ENCODE measurements at places on chromosomes 4 and X.

DNA sequence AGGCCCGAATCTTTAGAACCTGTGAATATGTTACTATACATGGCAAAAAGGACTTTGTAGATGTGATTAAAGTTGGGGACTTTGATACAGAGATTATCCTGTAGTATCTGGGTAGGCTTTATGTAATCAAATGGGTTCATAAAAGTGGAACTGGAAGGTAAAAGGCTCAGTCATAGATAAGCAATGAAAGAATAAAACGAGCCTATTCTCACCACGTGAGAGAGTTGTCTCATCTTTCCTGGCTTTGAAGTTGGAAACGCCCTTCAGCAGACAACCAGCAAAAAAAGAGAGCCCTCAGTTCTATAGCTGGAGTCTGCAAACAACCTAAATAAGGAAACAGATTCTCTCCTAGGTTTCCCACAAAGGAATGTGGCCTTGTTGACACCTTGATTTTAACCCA is 805.8 kb upstream of the DIAPH2 start:
- H3K4me1 ChIP-seq: no peaks in the 10 kb centered on the region
- H3K27me3 ChIP-seq: no peaks in the 10 kb centered on the region
- no peak overlapping the region for H3K4me3 ChIP-seq
- H3K36me3 ChIP-seq: no peaks in the 10 kb centered on the region

GRCh38 chrX:153561337-153561736 is 37.6 kb downstream of the CCNQ start:
- H3K27me3 ChIP-seq: peaks cover 4% of the 10 kb centered on the region
- H3K27ac ChIP-seq: no peak overlapping the region
- no peak overlapping the region for H3K4me3 ChIP-seq

GRCh38 chrX:39693298-39693697 is 404.5 kb downstream of the BCOR start:
- no peaks in the 10 kb centered on the region for H3K36me3 ChIP-seq
- H3K4me3 ChIP-seq: no peak overlapping the region
- DNase-seq: no peak
- H3K27ac ChIP-seq: no peak overlapping the region
- peaks cover 15% of the 10 kb centered on the region for H3K4me1 ChIP-seq

GRCh38 chr4:76679691-76680090 is 218.3 kb downstream of the SOWAHB start:
- no peak overlapping the region for H3K4me3 ChIP-seq
- peak; percentile 43 for DNase-seq
- H3K4me1 ChIP-seq: no peaks in the 10 kb centered on the region
- H3K27me3 ChIP-seq: no peaks in the 10 kb centered on the region
- no peaks in the 10 kb centered on the region for H3K36me3 ChIP-seq

DNA sequence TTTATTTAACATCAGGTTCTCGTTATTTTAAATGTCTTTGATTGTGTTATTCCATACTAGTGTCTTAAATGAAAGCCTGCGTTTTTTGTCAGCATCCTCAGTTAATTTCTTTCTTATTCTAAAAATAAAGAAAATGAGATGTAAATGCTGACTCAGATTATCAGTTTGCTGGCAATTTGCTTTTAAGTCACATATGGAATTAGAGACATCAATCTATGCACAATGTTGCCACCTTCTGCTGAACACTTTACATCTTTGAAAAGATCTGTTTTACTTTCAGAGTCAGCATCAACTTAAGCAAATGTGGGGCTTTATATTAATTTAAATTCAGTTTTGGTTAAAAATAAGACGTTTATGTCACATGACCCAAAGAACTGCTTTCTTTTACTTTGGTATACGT is 99.2 kb downstream of the ADGRL3 start:
- no peak for DNase-seq
- no peaks in the 10 kb centered on the region for H3K4me1 ChIP-seq
- H3K4me3 ChIP-seq: no peak overlapping the region
- H3K27ac ChIP-seq: no peak overlapping the region
- no peaks in the 10 kb centered on the region for H3K27me3 ChIP-seq

GRCh38 chrX:12360986-12361598 is 222.8 kb downstream of the FRMPD4 start:
- no peak overlapping the region for H3K4me3 ChIP-seq
- DNase-seq: no peak
- no peak overlapping the region for H3K27ac ChIP-seq
- H3K27me3 ChIP-seq: no peaks in the 10 kb centered on the region

DNA sequence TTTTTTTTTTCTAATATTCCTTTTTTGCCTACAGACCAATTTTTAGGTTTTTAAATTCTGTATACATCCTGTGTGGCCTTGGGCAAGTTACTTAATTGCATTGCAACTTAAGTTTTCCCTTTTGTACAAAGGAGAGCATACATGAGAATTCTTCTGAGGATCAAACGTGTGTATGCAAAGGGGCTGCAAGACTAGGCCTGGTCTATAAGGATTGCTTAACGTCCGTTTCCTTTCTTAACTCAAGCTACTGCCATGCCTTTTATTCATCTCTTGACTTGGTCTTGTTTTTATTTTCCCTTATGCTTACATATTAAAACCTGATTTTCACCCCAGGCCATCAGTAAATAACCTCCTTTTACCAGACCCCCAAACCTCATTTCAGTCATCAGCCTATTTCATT is 13.6 kb downstream of the RBPJ start:
- no peak for DNase-seq
- no peaks in the 10 kb centered on the region for H3K36me3 ChIP-seq
- H3K27me3 ChIP-seq: no peaks in the 10 kb centered on the region
- no peak overlapping the region for H3K27ac ChIP-seq

DNA sequence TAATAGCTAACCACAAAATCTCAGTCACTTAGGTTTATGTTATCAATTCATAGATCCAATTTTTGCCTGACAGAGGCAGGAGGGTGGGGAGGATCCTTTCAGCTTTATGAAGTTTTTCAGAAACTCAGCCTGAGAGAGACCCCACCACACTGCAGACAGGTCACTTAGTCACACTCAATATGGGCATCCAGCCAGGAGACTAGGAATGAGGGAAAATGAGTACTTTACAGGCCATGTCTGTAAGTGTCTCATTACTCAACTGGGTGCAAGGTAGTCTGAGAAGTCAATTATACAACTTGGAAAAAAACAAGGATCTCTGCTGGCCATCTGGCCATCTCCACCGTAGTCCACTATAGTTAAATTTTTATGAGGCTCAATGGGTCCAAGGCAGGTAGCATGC is 365.9 kb downstream of the INPP4B start:
- H3K27ac ChIP-seq: no peak overlapping the region
- no peak for DNase-seq
- no peaks in the 10 kb centered on the region for H3K4me1 ChIP-seq
- no peaks in the 10 kb centered on the region for H3K36me3 ChIP-seq
- H3K27me3 ChIP-seq: no peaks in the 10 kb centered on the region

GRCh38 chr4:155085843-155086530 is 122.4 kb upstream of the NPY2R start:
- H3K4me1 ChIP-seq: no peaks in the 10 kb centered on the region
- no peak overlapping the region for H3K27ac ChIP-seq
- no peak overlapping the region for H3K4me3 ChIP-seq

DNA sequence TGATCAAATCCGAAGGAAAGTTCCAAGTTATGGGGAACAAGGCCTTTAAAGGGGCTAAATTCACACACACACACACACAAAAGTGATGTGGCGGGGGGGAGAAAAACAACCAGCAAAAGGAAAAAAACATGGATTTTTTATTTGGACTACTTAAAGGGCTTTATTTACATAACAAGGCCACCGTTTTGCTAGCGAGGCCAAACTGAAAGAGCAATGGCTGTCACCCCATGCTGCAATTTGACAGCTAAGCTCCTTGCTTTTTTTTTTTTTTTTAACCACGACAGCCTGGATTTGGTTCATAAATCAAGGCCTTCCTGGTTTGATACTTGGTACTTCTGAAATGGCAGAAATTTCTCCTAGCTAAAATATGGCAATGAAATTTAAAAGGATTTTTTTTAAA is 99.6 kb upstream of the PTCHD1 start:
- H3K36me3 ChIP-seq: no peaks in the 10 kb centered on the region
- no peak overlapping the region for H3K4me3 ChIP-seq
- H3K4me1 ChIP-seq: no peaks in the 10 kb centered on the region
- H3K27me3 ChIP-seq: no peaks in the 10 kb centered on the region

DNA sequence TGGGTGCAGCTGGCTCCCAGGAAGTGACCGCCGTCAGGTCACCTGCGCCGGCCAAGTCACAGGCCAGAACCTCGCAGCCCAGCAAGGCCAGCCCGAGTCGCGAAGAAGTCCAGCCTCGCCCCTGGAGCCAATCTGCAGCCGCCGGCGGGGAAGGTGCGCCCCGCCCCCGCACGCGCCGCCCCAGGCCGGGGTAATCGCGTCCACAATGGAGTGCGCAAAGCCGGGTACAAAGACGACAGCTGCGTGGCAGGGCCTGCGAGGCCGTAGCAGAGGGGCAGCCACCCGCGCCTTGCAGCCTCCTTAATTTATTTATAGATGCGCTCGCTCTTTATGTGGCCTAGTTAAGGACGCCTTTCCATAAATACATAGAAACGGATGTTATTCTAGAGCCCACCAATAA is 139.4 kb upstream of the CPEB2 start:
- peak overlapping the region; percentile 26 for H3K27ac ChIP-seq
- H3K4me1 ChIP-seq: peaks cover 26% of the 10 kb centered on the region
- H3K27me3 ChIP-seq: peaks cover 4% of the 10 kb centered on the region
- no peaks in the 10 kb centered on the region for H3K36me3 ChIP-seq

GRCh38 chr4:185723631-185724260 is 88.2 kb downstream of the SORBS2 start:
- no peak overlapping the region for H3K4me3 ChIP-seq
- H3K27ac ChIP-seq: peak overlapping the region; percentile 72
- H3K36me3 ChIP-seq: no peaks in the 10 kb centered on the region
- DNase-seq: no peak

DNA sequence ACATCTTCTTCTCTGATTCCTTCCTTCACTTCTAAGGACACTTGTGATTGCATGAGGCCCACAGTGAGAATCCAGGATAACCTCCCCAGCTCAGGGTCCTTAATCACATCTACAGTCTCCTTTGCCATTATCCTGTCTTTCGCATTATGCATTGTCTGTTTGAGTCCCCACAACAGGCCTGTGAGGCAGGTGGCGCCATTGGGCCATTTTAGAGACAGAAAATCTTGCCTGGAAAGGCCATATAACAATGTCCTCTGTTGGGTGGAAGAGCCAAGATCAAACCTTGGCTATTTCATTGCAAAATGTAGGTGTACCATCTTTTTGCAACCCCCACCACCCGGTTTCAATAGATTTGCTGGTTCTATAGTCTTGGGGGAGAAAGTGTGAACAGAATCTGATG is 11.8 kb upstream of the DCUN1D4 start:
- H3K36me3 ChIP-seq: no peaks in the 10 kb centered on the region
- H3K4me3 ChIP-seq: no peak overlapping the region
- no peaks in the 10 kb centered on the region for H3K27me3 ChIP-seq
- no peaks in the 10 kb centered on the region for H3K4me1 ChIP-seq
- no peak overlapping the region for H3K27ac ChIP-seq

- H3K27ac ChIP-seq: no peak overlapping the region
- H3K4me3 ChIP-seq: no peak overlapping the region
- no peaks in the 10 kb centered on the region for H3K36me3 ChIP-seq
- DNase-seq: no peak
- no peaks in the 10 kb centered on the region for H3K27me3 ChIP-seq
Observed at GRCh38 chrX:14440106-14440505, 89.2 kb upstream of the GLRA2 start.

DNA sequence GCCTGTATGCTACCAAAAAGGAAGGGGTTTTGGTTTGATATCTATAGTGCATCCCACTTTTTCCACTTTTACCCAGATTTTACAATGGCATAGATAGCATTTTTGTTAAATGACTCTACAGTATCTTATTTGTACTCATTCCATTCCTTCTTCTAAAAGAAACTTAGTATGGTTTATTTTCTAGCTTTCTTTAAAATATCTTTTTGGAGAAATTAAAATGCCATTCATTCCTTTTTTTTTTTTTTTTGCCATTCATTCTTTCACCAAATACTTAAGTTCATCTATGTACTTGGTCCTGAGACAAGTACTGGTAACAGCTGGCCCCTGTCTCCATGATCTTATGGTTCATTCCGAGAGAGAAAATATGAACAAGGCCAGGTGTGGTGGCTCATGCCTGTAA is 49.1 kb downstream of the MID1 start:
- no peaks in the 10 kb centered on the region for H3K27me3 ChIP-seq
- H3K36me3 ChIP-seq: no peaks in the 10 kb centered on the region
- H3K4me1 ChIP-seq: no peaks in the 10 kb centered on the region
- no peak overlapping the region for H3K4me3 ChIP-seq
- no peak overlapping the region for H3K27ac ChIP-seq

DNA sequence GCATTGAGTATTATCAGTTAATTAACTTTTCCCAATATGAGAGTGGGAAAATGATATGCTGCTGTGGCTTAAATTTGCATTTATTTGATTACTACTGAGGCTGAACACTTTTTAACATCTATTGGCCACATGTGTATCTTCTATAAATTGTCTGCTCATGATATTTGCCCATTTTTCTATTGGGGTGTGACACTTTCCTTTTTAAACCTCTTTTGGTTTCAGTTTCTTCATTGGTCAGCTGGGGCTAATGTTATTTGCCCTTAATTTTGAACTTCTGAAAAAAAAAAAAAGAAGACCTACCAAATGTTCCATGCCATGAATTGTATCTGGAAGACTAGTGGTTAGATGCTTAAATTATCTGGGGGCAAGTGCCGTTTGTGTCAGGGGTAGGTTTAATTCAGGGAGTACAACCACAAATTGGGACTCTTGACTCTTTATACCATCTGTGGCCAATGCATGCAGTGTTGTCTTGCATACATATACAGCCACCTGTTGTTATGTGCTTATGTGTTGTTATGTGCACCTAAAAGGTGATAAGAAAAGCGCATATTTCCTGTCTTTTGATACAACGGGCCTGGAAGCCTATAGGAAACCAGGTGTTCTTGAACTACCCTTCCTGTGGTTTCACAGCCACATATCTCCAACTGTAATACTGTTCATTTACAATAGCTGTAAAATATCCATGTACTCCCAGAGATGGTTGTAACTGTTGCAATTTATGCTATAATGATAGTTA is 49.0 kb downstream of the SH2D1A start:
- no peak overlapping the region for H3K27ac ChIP-seq
- H3K4me1 ChIP-seq: no peaks in the 10 kb centered on the region
- H3K27me3 ChIP-seq: no peaks in the 10 kb centered on the region
- H3K36me3 ChIP-seq: no peaks in the 10 kb centered on the region

DNA sequence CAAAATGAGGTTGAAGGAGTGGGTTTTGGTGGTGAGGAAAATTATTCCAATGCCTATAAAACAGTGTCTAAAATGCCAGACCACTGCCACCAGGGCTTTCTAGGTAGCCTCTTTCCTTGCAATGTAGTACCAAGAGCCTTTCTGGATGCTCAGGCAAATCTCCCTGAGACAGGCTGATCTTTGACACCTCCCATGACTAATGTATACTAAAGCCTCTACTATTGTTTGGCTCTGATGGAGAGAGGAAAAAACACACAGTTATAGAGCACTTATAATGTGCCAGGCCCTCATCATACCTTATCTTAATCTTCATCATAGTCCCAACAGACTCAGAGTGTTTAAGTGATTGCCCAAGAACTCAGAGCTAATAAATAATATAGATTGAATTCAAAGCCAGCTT is 5.8 kb downstream of the MTMR8 start:
- H3K27me3 ChIP-seq: no peaks in the 10 kb centered on the region
- no peak overlapping the region for H3K4me3 ChIP-seq
- no peak for DNase-seq
- H3K4me1 ChIP-seq: no peaks in the 10 kb centered on the region
- no peak overlapping the region for H3K27ac ChIP-seq

GRCh38 chr4:173448103-173448502 is 49.2 kb upstream of the SCRG1 start:
- no peak overlapping the region for H3K4me3 ChIP-seq
- H3K36me3 ChIP-seq: peaks cover 4% of the 10 kb centered on the region
- H3K27ac ChIP-seq: no peak overlapping the region
- no peaks in the 10 kb centered on the region for H3K27me3 ChIP-seq
- no peaks in the 10 kb centered on the region for H3K4me1 ChIP-seq
